Mesothelial cell of epicardium (in vitro differentiated cells): ENCODE measurements at places on chromosomes 4 and X. TPM values are rescaled to one million over a fixed set of nuclear protein-coding genes. Genes with fewer than 3 reads are reported as not detected.

GRCh38 chr4:150216726-150217125 is 138.5 kb downstream of the DCLK2 start:
- H3K27me3 ChIP-seq = no peaks in the 10 kb centered on the region
- no peak for DNase-seq
- peaks cover 49% of the 10 kb centered on the region for H3K4me1 ChIP-seq
- H3K4me3 ChIP-seq = no peak overlapping the region
- peaks cover 15% of the 10 kb centered on the region for H3K36me3 ChIP-seq

Gene SORBS2
- 9.2 to 11.0 TPM (median 10.1 TPM) in 3 replicates for total RNA-seq

Gene TDO2
- 5.8 to 6.8 TPM (median 6.7 TPM) in 3 replicates for total RNA-seq

DNA sequence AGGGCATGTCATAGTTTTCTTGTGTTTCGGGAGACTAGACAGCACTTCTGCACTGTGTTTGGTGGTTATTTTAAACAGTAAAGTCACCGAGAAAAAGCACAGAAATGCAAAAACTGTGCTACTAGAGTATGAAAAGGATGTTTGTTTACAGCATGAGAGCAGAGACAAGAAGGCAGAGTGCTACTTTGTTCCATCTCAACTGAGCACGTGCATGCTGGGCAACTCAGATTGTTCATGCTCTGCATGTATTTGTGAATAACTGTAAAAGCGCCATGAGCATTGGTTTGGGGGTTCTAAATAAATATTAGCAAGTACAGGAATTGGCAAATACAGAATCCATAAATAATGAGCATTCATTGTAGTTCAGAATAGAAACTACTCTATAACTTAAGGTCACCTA is 7.4 kb downstream of the EVC start:
- H3K4me1 ChIP-seq = no peaks in the 10 kb centered on the region
- H3K27me3 ChIP-seq = no peaks in the 10 kb centered on the region
- H3K27ac ChIP-seq = no peak overlapping the region
- no peak for DNase-seq

GRCh38 chrX:151765026-151765425 is 30.5 kb downstream of the CNGA2 start:
- no peak for DNase-seq
- peaks cover 6% of the 10 kb centered on the region for H3K4me1 ChIP-seq
- no peak overlapping the region for H3K4me3 ChIP-seq
- no peaks in the 10 kb centered on the region for H3K36me3 ChIP-seq

GRCh38 chr4:48538358-48538757 is 48.3 kb downstream of the ZAR1 start:
- no peak for DNase-seq
- H3K36me3 ChIP-seq = peaks cover 27% of the 10 kb centered on the region
- no peaks in the 10 kb centered on the region for H3K27me3 ChIP-seq
- peaks cover 8% of the 10 kb centered on the region for H3K4me1 ChIP-seq

GRCh38 chrX:133249266-133250058 is 31.3 kb upstream of the TFDP3 start:
- H3K4me3 ChIP-seq = no peak overlapping the region
- peak overlapping the region; percentile 19 for H3K27ac ChIP-seq
- peaks cover 23% of the 10 kb centered on the region for H3K4me1 ChIP-seq

DNA sequence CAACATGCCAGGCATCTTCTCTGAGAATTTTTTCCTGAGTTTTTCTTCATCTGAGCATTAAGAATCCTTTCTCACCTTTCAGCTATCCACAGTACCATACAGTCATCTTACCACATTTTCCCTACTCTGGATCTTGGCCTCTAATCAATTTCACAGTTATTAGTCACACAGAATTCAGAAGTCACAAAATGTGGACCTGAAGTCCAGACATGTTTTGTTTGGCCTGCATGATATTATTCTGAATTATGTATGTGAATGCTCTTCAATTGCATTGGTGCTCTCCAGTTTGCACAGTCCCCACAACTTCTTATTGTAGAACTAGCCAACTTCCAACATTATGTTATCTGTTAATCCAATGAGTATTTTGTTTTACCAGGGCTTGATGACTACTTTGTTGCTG is 102.3 kb upstream of the GRIA3 start:
- H3K27ac ChIP-seq = no peak overlapping the region
- no peak overlapping the region for H3K4me3 ChIP-seq
- H3K4me1 ChIP-seq = no peaks in the 10 kb centered on the region
- DNase-seq = no peak

DNA sequence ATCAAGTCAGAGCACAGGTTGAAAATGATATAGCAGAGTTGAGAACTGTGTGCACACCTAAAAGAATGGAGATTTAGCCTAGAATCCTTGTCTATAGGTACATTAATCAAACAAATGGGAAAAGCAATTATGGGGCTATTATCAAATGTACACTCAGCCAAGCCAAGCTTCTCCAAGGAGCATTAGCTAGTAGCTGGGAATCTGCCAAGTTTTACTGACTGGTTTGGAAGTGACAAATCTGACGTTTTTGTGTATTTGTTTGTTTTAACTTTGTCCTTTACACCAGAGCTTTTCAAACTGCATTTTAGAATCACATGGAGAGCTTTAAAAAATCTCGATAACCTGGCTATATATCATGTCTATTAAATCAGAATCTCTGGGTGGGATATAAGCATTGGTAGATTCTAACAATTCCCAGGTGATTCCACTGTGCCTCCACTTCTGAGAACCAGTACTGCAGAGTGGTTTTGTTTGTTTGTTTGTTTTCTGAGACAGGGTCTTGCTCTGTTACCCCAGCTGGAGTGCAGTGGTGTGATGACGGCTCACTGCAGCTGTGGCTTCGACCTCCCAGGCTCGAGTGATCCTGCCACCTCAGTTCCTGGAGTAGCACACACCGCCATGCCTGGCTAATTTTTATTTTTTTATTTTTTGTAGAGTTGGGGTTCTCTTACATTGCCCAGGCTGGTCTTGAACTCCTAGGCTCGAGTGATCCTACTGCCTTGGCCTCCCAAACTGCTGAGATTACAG is 279.8 kb downstream of the UNC5C start:
- no peak for DNase-seq
- no peak overlapping the region for H3K4me3 ChIP-seq
- H3K27ac ChIP-seq = peak overlapping the region; percentile 54
- no peaks in the 10 kb centered on the region for H3K27me3 ChIP-seq
- H3K36me3 ChIP-seq = peaks cover 8% of the 10 kb centered on the region

GRCh38 chrX:108811891-108812290 is 75.5 kb upstream of the IRS4 start:
- DNase-seq = no peak
- no peaks in the 10 kb centered on the region for H3K27me3 ChIP-seq
- H3K36me3 ChIP-seq = no peaks in the 10 kb centered on the region

DNA sequence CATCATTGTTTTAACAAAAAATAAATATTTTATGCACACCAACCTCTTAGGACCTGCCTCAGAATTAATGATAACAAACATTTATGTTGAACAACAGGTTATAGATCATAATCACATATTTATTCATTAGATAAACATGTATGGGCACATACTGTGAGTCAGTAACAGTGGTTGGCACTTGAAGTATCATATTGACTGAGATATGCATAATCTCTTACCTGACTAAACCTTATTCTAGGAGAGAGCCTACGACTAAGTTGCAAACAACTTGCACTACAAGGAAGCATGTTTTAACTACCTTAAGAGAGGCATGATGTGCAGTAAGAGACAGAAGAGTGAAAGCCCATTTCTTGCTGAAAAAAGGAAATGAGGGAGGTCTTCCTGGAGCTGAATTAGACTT is 6.5 kb upstream of the DACH2 start:
- no peak for DNase-seq
- H3K4me1 ChIP-seq = no peaks in the 10 kb centered on the region

GRCh38 chrX:44997888-44998287 is 124.9 kb downstream of the KDM6A start:
- no peaks in the 10 kb centered on the region for H3K27me3 ChIP-seq
- DNase-seq = no peak
- peaks cover 6% of the 10 kb centered on the region for H3K36me3 ChIP-seq
- peak overlapping the region; percentile 35 for H3K27ac ChIP-seq

GRCh38 chr4:74671080-74671698 is 123.1 kb downstream of the BTC start:
- no peak for DNase-seq
- H3K36me3 ChIP-seq = no peaks in the 10 kb centered on the region
- H3K27me3 ChIP-seq = peaks cover 28% of the 10 kb centered on the region
- no peak overlapping the region for H3K4me3 ChIP-seq
- no peak overlapping the region for H3K27ac ChIP-seq

DNA sequence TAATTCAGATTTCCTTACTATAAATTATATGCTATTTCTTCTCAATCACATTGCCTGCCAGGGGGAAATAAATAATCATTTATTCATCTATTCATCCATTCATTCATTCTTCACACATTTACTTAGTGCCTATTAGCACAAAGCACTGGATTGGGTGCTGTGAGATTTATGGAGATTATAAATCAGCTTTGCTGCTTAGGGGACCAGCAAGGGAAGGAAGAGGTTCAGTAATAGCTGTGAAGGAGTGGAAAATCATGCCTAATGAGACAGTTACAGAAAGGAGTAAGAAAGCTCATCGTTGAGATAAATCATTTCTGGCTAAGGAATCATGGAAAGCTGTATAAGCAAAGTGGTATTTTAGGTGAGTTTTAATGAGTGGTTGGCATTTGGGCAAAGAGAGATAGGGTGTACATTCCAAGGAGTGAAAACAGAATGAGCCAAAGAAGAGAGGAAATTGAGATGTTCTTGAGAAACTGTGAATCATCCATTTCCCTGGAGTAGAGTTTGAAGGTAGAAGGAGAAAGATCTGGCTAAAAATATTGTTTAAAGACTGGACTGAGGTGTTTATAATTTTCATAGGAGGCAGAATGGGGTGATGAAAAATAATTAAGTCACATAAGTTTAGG is 9.6 kb downstream of the ARSJ start:
- DNase-seq = no peak
- no peaks in the 10 kb centered on the region for H3K27me3 ChIP-seq
- H3K4me3 ChIP-seq = no peak overlapping the region

Gene GC
- not detected in 3 replicates for total RNA-seq

Gene DACH2
- total RNA-seq = 13.7 to 16.3 TPM (median 15.8 TPM) in 3 replicates

- H3K36me3 ChIP-seq = no peaks in the 10 kb centered on the region
- no peak overlapping the region for H3K27ac ChIP-seq
- H3K4me1 ChIP-seq = no peaks in the 10 kb centered on the region
- no peak overlapping the region for H3K4me3 ChIP-seq
- DNase-seq = no peak
These were observed 235.3 kb downstream of the GPAT3 start for GRCh38 chr4:83771113-83771705.

DNA sequence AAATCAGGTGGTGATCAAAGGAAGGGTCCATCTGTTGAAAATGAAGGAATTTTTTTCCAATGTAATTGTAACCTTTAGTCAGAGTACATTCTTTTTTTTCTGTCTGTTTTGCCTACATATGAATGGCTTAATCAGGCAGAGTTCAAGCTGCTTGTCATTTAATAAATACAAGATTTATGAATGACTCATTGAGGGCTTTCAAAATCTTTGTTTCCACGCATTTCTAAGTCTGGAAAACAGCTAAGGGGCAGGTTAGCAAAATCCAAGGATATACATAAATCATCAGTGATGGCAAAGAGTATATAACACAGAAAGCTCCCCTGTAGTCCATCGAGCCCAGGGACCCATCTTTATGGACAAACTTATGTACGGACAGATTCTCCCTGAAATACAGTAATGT is 1.8 kb downstream of the CA5B start:
- no peak overlapping the region for H3K27ac ChIP-seq
- H3K27me3 ChIP-seq = no peaks in the 10 kb centered on the region
- H3K4me3 ChIP-seq = no peak overlapping the region
- H3K36me3 ChIP-seq = peaks cover 8% of the 10 kb centered on the region
- peaks cover 41% of the 10 kb centered on the region for H3K4me1 ChIP-seq

GRCh38 chr4:99507762-99508161 is 3.1 kb upstream of the C4orf17 start:
- no peaks in the 10 kb centered on the region for H3K36me3 ChIP-seq
- peaks cover 7% of the 10 kb centered on the region for H3K27me3 ChIP-seq
- no peak overlapping the region for H3K27ac ChIP-seq
- DNase-seq = no peak

DNA sequence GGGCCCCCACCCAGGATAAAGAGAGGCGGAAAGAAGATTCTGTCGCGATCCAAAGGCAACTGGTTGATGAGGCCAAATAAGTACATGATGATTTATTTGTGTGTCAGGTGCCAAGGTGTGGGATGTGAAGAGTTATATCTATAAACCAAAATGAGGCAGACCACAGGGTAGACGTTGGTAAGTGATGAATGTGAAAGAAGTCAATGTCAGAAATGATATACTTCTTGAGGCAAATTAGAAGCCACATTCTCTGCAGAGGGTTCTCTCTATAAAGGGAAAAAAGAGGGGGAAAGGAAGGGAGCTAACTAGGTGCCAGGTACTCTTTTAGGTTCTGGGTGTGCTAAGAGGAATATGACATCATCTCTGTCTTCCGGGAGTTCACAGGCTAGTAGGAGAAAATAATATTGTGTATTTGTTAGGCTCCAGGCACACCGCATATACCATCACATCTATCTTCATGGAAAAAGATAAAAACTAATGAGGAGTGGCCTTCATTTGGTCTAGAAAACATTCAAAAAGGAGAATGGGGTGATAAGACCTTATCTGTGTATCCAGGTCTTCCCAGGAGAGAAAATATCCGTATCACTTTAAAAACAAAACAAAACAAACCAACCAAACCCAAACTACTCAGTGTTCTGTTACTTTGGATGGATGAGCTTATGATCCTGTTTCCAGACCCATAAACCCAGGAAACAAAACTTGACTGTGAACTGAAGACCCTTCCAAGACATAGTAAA is 4.8 kb upstream of the SH2D1A start:
- no peak overlapping the region for H3K4me3 ChIP-seq
- no peak overlapping the region for H3K27ac ChIP-seq
- no peak for DNase-seq
- H3K36me3 ChIP-seq = no peaks in the 10 kb centered on the region

GRCh38 chr4:153518001-153518400 is 51.8 kb downstream of the TMEM131L start:
- H3K27ac ChIP-seq = peak overlapping the region; percentile 1
- H3K27me3 ChIP-seq = no peaks in the 10 kb centered on the region
- H3K36me3 ChIP-seq = no peaks in the 10 kb centered on the region
- DNase-seq = no peak
- H3K4me3 ChIP-seq = no peak overlapping the region

DNA sequence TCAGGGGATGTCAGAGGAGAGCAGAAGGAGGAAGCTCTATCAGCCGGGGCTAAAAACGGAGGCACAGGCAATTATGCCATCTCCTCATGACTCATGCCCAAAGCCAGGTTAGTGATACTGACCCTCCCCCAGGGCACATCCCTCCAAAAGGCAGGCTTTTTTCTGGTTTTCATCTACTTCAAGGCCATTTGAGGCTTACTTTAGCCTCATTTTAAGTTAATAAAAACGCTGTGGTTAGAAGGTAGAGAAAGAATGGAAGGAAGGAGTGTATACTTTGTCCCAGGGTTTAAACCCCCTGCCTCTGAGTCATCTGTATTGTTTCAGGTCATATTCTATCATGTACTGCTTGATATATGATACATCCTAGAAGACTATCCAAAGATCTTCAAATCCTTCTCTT is 89.7 kb upstream of the NDP start:
- H3K27me3 ChIP-seq = no peaks in the 10 kb centered on the region
- no peak overlapping the region for H3K4me3 ChIP-seq
- no peak overlapping the region for H3K27ac ChIP-seq
- H3K36me3 ChIP-seq = no peaks in the 10 kb centered on the region
- DNase-seq = no peak
- H3K4me1 ChIP-seq = no peaks in the 10 kb centered on the region

- H3K36me3 ChIP-seq = peaks cover 3% of the 10 kb centered on the region
- H3K27me3 ChIP-seq = no peaks in the 10 kb centered on the region
- DNase-seq = no peak
- no peak overlapping the region for H3K27ac ChIP-seq
These were observed 548.4 kb downstream of the KLHL13 start for GRCh38 chrX:117568238-117568637.
